Osteoblast (primary cell): ENCODE measurements at places on chromosomes 6 and 20.

- no peak for DNase-seq
These were observed 2.4 kb upstream of the PYGB start for GRCh38 chr20:25245461-25245860.

DNA sequence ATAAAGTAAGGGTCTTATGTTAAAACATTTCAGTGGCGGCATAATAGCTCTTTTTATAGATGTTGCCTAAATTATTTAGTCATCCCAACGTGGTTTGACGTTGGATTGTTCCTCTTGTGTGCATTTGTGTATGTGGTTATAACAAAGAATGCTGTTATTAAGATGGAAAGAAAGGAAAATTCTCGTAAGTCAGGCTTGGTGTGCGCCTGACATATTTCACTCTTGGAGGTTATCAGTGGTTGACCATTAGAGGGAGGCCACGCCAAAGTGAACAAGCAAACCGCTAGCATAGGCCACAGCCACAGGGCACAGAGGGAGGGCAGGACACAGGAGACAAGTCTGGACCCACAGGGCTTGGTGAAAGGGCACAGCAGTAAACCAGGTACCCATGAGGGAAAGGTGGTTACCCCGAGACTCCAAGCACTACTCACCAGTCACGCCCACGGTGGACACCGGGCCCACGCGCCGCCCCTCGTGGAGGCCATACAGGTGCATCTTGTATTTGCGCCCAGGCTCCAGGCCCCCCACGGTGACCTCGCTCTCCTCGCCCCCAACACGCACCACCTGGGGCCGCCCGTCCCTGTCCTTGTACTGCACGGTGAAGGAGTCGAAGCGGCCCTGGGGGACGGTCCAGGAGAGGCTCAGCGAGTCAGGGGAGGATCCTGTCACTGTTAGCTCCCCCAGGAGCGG lies 22.9 kb downstream of the CYP21A2 start:
- DNase-seq = no peak

- no peak for DNase-seq
These were observed 45.2 kb downstream of the NUDT3 start for GRCh38 chr6:34347303-34347702.

DNA sequence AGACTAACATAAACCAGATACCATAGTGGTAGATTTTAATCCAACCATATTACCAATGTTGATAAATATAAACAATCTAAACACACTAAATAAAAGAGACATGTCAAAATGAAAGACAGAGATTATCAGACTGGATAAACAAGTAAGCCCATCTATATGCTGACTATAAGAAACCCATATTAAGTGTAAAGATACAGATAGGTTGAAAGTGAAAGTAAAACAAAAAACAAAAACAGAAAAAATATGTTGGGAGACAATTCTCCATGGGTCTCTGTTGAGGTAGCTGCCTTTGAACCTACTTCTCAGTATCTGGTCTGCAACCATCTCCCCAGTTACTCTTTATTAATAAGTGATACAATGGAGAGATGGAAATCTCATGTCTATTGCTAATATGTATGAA lies 21.2 kb downstream of the REV3L start:
- DNase-seq = no peak
